Liver (tissue), 10 donors: ENCODE measurements at places on chromosomes 13 and 19. TPM values are rescaled to one million over a fixed set of nuclear protein-coding genes. Genes with fewer than 3 reads are reported as not detected.
A peak's percentile ranks its signal among the peaks of the same experiment; 100 is the strongest.

The CYP4F11 gene
- 14.3 TPM for polyA plus RNA-seq

GRCh38 chr19:1146412-1146699 is 27.7 kb downstream of the SBNO2 start:
- DNase-seq: no peak

GRCh38 chr13:49938314-49938713 is 2.2 kb upstream of the SPRYD7 start:
- no peak for DNase-seq

DNA sequence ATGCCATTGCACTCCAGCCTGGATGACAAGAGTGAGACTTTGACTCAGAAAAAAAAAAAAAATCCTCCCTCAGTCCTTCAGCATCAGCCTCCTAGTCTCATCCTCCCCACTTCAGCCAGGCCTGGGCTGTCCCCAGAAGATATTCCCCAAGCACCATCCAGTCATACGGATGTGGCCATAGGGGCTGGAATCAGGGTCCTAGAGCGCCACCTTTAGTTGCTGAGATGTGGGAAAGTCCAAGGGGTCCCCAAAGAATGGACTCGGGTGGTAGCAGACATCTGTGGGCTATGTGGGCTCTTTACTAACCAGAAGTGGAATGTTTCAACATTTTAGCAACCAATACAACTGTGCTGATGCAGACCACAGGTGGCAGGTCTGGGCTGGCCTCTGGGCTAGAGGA is 3.1 kb upstream of the TYROBP start:
- DNase-seq: no peak

DNA sequence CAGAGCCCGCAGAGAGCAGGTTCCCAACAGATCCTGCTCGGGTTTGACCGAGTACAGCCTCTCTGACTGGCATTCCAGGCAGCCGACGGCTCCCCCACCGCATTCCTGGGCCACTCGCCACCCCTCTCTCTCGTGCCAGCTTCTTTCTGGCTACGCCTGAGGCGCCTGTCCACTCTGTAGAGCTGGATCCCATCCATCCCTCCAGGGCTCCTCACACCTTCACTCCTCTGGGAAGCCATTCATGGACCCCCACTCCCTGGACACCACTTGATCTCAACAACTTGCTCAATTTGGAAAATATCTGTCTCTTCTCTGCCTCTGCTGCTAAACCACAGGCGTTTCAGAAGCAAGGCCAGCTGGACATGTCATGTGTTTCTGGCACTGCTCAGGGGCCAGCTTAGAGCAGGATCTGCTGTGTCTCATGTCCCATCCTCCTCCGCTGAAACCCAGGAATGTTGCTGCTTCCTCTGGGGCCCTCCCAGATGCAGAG is 30.6 kb upstream of the ATP1A3 start:
- DNase-seq: no peak

The KLK14 gene
- polyA plus RNA-seq: 0.06 TPM

- DNase-seq: no peak
Observed at GRCh38 chr13:94860981-94861407, 148.6 kb upstream of the SOX21 start.

DNA sequence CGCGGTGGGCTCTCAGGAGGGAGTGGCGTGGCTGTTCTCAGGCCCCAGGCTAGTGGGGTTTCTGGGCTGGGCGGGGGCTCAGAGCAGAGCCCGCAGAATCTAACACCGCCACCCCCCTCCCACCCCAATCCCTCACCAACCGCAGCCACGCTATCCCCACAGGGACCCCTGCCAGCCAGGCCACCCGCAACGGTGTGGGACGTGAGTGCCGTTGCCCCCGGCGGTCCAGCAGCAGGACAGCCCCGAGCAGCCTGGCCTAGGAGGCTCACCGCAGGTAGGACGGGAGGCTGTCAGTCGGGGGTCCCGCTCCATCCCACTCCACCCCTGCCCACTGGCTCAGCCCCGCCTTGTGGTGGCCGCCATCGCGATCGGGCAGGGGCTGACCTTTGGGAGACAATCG is at the start of gene NTN5:
Gene NTN5, minus strand, starts transcription at position 24 of the 400 bp plus-strand sequence. CDS start 2,031 bp downstream, outside the sequence.
- DNase-seq: no peak

DNA sequence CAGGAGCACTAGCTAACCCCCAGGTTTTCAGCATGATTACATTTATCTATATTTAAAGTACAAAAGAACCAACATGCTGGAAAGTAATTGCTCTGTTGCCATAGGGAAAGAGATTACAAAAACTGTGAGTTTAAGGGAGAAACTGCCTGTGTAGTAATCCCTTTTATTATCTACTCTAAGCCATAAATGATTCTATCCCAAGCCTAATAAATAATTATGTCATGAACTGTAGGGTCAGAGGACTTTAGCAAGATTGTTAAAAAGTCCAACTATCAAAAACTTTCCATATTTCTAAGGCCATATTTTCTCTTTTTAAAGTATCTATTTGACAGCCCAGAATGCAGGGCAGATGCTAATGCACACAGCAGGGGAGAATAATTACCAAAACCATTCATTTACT is 573.8 kb upstream of the MIR17HG start:
- no peak for DNase-seq

GRCh38 chr19:4455719-4456475 is 1.7 kb downstream of the UBXN6 start:
- DNase-seq: peak; percentile 68

DNA sequence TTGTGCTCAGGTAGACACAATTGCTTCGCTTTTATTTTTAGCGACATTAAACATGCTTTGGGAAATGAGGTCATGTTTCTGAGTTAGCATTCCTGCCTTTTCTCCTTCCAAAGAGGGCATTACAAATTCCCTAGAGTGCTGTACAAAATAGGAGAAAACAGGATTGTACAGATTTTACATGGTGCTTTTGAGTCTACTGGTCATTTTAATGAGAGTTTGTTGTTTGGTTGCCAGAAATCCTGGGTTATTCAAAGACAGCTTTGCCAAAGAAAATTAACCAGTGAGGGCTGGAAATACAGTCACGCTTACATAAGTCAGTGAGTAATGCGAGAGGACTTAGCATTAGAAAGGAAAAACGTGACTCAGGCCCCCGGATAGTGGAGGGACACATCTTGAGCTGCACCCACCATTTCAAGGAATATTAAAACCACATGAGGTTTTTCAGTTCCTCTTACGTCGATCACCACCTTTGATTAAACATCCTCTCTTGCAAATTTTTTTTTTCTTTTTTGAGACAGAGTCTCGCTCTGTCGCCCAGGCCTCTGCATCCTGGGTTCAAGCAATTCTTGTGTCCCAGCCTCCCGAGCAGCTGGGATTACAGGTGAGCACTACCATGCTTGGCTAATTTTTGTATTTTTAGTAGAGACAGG is 55.4 kb downstream of the SACS start:
- no peak for DNase-seq
